Activated CD8-positive, alpha-beta memory T cell treated with anti-CD3 and anti-CD28 coated beads for 1 hour (primary cell): ENCODE measurements at places on chromosomes 6 and 20.

- DNase-seq = no peak
These were observed 98.3 kb downstream of the HAO1 start for GRCh38 chr20:7841971-7842310.

- no peak for DNase-seq
These were observed 141.5 kb downstream of the BMP7 start for GRCh38 chr20:57124800-57125517.

DNA sequence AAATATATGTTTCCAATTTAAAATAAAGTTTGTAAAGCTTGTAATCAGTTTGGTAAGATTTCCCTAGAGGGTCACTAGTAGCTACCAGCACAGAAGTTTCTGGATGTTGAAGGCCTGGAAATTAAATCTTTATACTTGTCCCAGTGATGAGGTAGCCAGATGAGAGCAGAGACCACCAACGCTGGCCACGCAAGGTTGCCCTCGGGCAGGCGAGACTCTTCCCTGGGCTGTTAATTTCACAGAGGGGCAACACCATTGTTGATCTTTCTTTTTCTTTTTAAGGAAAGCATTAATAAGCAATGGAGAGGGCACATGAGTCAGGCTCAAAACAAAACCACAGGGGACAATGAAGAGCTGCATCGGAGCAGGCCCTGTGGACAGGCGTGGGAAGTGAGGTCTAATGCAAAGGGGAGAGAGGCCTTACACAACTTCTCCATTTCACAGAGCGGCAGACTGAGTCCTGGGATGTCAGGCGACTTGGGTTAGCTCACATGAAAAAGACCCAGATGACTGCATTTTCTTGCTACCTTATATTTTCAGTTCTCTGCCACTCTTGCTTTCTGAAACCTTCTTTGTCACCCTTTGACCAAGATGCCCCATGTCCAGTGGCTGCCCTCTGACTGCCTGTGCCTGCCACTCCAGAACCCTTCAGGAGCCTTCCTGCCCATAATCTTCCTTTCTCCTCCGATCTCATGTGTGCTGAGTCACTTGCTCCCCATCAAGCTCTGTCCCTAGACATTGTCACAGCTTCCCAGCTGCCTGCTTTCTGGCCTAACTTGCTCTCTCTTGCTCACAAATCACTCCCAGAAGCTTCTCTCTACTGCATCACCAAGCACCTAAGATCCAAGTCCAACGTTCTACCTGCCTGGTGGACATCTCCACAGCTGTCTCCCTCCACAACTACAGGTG, 107.7 kb upstream of the CDYL start:
- DNase-seq = no peak

GRCh38 chr6:25301362-25301761, 22.2 kb downstream of the CARMIL1 start:
- DNase-seq = no peak

- no peak for DNase-seq
These were observed 39.8 kb downstream of the KIF25 start for GRCh38 chr6:168037242-168037641.
